ENCODE measurements at places on chromosomes 6 and 20.
A peak's percentile ranks its signal among the peaks of the same experiment; 100 is the strongest.

DNA sequence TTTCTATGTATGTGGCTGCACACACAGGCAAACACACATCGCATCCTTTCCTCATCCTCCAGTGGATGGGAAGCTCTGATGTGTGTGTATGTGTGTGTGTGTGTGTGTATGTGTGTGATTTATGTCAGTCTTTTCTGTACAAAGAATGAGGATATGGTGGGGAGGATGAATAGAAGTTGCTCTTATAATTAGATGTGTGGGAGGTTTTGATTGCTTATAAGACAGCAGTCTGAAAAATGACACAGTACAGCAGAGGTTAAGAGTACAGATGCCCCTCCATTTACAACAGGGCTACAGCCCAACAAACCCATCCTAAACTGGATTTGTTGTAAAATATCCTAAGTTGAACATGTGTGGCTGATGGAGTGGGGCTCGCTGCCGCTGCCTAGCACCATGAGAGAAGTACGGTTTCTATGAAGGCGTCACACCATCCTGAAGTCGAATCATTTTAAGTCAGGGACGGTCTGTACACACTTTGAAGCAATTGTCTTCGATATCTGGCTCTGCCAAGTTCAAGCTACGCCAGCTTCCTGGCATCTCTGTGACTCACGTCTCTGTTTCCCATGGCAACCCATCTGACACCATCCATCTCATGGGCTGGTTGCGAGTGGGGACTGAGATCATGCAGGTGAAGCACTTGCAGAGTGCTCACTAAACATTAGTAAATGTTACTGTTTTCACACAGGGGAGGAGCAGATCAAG is 252.6 kb downstream of the MYLK4 start:
- DNase-seq, result no peak

GRCh38 chr6:124866040-124866439 is 96.2 kb upstream of the RNF217 start:
- no peak for DNase-seq

DNA sequence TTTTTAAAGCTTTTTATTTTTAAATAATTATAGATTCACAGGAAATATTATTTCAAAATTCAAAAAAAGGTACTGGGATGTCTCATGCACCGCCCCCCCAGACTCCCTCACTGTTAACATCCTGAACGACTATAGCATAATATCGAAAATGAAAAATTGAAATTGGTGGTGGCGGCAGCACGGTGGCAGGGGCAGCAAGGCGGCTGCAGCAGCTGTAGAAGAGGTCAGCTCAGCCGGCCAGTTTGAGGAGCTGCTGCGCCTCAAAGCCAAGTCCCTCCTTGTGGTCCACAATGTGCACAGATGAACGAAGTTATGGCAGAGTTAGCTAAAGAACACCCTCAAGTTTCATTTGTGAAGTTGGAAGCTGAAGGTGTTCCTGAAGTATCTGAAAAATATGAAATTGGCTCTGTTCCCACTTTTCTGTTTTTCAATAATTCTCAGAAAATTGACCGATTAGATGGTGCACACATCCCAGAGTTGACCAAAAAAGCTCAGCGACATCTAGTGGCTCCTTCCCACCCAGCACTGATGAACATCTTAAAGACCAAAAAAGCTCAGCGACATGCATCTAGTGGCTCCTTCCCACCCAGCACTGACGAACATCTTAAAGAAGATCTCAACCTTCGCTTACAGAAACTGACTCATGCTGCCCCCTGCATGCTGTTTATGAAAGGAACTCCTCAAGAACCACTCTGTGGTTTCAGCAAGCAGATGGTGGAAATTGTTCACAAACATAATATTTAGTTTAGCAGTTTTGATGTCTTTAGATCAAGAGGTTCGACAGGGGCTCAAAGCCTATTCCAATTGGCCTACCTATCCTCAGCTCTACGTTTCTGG is 100.8 kb downstream of the FAM217A start:
- no peak for DNase-seq

GRCh38 chr20:36974660-36975059 is 23.2 kb upstream of the SAMHD1 start:
- DNase-seq, result no peak

DNA sequence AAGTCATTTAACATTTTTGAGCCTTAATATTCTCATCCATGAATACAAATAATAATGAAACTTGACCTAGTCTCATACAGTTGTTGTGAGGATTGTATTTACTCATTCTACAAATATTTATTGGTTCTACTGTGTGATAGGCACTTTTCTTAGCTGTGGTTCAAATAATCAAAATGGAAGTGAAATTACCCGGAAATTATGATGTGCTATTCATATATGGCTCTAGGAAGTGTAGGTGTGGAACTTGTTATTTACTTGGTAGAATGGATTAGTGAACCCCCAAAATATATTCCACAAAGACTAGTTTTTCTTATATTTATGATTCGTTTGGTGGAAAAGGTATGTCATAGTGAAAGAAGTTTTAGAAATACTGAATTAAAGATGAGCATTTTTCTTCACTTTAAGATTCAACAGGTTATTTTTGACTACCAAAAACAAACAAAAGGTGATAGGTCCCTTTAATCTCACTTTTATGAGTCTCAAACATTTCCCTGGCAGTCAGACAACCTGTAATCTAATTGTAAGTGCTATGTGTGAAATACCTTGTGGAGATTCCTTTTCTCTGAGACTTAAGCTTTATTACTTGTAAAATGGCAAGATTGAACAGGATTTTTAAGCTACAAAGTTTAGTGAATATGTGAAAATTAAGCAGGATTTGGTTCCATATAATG is 77.8 kb downstream of the STXBP5 start:
- no peak for DNase-seq

DNA sequence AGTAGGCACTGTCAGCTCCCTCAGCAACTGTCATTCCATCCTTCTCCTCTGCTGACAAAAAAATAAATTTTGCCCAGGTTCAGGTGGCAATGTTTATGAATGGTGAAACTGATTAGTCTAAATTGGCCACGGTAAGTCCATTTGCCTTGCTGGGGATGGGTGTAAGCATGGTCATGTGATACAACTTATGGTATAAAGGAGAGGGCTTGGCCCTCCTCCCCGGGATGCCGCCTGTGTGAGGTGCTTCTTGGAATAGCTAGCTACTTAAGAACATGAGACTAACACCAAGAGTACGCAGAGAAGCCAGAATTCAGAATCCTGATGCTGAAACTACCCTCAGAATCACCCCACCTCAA is 94.4 kb upstream of the MAP7 start:
- DNase-seq, result no peak

- DNase-seq, result no peak
These were observed 4.4 kb downstream of the PGK2 start for GRCh38 chr6:49782725-49783124.

DNA sequence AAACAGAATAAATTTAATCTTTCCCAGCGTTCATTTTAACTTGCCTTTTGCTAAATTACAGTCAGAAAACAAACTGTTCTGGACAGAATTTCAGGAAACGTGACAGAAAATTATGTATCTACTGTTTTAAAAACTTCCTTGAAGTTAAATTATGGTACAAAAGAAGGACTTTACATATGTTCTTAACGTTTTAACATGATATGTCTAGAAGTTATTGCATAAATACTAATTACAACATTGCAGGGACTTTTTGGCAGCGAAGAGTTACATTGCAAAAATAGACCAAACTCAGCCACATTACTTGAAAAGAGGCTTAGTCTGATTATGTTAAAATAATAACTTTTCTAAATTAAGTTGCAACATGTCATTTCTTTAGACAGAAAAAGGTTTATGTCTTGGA is 142.1 kb upstream of the IMPG1 start:
- DNase-seq, result no peak

DNA sequence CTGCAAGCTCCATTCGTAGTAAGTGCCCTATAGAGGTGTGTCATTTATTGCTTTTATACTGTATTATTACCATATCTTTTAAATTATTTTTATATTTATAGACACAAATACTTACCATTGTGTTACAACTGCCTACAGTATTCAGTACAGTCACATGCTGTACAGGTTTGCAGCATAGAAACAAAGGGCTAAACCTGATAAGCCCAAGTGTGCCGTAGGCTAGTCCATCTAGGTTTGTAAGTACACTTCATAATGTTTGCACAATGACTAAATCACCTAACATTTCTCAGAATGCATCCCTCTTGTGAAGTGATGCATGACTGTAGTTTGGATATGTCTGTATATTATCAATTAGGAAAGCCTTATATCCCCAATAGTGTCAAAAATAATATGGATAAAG is 122.8 kb downstream of the CLVS2 start:
- no peak for DNase-seq

GRCh38 chr6:160882791-160883279 is 108.7 kb upstream of the MAP3K4 start:
- no peak for DNase-seq

GRCh38 chr6:4613381-4613780 is 162.8 kb upstream of the CDYL start:
- DNase-seq, result no peak

DNA sequence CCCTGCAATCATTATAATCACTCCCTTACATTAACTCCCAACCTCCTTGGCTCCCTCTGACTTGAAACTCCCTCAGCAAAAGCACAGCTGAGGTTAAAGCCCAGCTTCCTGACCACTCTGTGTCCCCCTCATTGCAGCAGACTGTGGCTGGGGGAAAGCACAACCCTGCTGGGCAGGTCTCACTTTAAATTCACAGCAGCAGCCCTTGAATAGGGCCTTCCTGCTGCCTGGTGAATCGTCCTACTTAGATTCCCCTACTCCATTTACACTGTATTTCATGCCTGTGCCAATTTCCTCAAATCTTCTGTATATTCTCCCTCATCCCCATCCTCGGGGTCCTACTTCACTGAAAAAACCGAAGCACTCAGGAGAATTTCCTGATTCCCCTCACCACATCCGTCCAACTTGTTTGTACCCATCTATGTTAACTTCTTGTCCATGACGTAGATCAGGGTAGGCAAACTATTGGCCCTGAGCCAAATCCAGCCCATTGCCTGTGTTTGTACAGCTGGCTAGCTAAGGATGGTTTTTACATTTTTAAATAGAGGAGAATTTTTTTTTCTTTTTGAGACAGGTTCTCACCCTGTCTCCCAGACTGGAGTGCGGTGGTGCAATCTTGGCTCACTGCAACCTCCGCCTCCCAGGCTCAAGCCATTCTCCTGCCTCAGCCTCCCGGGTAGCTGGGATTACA is 31.5 kb upstream of the GCM1 start:
- DNase-seq, result peak; percentile 89

- no peak for DNase-seq
These were observed 18.7 kb downstream of the PABPC1L start for GRCh38 chr20:44928595-44928994.

- no peak for DNase-seq
These were observed 564.3 kb downstream of the LMBRD1 start for GRCh38 chr6:69232496-69232895.

DNA sequence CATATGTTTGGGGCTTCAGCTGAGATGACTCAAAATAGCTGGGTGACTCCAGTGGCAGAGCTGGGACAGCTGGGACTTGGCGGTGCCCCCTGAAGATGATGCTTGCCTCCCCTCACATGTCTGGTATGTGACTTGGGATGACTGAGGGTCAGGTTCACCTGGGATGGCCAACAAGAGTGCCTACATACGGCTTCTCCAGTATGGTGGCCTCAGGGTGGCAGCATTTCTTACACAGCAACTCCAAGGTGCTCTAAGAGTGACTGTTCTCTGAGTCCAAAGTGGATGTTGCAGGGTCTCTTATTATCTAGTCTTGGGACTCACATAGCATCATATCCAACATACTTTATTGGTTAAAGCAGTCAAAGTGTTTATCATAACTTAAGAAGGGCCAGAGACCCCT is 87.8 kb upstream of the CENPW start:
- no peak for DNase-seq

GRCh38 chr6:70985156-70985555 is 28.3 kb upstream of the B3GAT2 start:
- no peak for DNase-seq

- DNase-seq, result no peak
These were observed 118.6 kb downstream of the MAP3K4 start for GRCh38 chr6:161110028-161110779.

GRCh38 chr6:29924731-29925130 is 17.6 kb upstream of the HLA-A start:
- DNase-seq, result no peak

GRCh38 chr20:24334830-24335229 is 134.6 kb upstream of the SYNDIG1 start:
- no peak for DNase-seq

DNA sequence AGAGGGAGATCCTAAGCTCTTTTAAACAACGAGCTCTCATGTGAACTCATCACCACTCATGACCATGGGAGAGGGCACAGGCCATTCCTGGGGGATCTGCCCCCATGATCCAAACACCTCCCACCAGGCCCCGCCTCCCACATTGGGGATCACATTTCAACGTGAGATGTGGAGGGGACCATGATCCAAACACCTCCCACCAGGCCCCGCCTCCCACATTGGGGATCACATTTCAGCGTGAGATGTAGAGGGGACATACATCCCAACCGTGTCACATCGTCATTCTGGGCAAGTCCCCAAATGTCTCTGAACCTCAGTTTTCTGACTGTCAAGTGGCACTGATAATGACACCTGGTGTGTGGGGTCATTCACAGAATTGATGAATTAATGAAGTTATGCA is 641.8 kb downstream of the CDH26 start:
- no peak for DNase-seq

DNA sequence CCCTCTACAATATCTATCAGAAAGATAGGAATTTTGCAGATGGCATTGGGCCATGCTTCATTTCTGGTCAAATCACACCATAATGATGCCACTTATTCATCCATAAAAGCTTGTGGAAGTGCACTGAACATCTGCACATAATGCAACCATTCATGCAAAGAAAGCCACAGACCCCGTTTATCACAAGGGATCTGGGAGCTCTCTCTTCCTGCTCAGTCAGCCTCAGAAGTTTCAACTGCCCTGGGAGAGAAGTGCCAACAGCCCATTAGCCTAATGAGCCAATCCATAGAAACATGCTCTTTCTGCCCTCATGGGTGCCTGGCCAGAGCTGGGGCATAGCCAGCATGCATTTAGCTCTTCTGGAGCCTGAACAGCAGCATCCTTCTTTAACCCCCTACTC is 85.8 kb downstream of the SLC35F1 start:
- peak; percentile 40 for DNase-seq

- DNase-seq, result no peak
These were observed 11.8 kb downstream of the FRMD1 start for GRCh38 chr6:168067081-168067759.

GRCh38 chr6:64160486-64160885 is 524.9 kb downstream of the PHF3 start:
- no peak for DNase-seq

GRCh38 chr20:48158014-48158413 is 372.7 kb upstream of the SULF2 start:
- no peak for DNase-seq

- DNase-seq, result no peak
These were observed 78.9 kb downstream of the SULF2 start for GRCh38 chr20:47706345-47706744.

DNA sequence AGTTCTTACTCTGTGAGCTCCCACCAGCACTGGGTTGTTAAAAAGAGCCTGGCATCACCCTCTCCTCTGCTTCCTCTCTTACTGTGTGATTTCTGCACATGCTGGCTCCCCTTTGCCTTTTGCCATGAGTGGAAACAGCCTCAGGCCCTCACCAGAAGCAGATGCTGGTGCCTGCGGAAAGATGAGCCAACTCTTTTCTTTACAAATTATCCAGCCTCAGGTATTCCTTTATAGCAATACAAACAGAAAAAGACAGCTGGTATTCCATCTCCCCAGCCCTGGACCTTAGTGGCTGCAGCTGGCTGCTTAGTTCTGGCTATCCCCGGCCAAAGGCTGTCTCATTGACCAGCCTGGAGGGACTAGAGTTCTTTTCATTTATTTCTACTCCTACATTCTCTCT is 129.1 kb downstream of the IMPG1 start:
- DNase-seq, result no peak

All from NCI-H1092 (cell line).